ENCODE measurements at places on chromosomes 12 and 14.

DNA sequence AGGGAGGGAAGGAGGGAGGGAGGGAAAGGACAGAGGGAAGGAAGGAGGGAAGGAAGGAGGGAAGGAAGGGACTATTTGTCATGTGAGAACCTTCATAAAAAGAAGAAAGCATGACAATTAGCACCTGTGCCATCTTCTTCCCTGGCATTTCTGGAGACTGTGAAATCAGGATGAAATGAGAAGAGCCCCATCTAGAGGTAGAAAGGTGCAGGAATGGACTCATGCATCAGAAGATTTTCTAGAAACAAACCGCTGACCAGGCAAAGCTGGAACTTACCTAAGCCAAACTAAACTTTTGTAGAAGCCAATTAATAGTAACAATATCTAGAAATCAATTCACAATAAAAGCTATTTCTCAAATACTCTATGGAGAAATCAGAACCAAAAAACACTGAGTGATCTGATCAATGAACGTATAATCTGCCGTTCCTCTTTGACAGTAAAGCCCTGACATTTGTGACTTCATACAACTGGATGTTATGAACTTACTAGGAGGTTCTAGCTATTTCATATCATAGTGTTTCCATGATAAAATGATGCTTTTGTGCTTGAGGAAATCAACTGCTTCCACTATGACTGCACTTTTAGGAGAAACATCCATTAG, 24.4 kb upstream of the CRACR2A start:
- DNase-seq: no peak

- no peak for DNase-seq
Observed at GRCh38 chr14:50023671-50024490, 92.5 kb downstream of the VCPKMT start.

DNA sequence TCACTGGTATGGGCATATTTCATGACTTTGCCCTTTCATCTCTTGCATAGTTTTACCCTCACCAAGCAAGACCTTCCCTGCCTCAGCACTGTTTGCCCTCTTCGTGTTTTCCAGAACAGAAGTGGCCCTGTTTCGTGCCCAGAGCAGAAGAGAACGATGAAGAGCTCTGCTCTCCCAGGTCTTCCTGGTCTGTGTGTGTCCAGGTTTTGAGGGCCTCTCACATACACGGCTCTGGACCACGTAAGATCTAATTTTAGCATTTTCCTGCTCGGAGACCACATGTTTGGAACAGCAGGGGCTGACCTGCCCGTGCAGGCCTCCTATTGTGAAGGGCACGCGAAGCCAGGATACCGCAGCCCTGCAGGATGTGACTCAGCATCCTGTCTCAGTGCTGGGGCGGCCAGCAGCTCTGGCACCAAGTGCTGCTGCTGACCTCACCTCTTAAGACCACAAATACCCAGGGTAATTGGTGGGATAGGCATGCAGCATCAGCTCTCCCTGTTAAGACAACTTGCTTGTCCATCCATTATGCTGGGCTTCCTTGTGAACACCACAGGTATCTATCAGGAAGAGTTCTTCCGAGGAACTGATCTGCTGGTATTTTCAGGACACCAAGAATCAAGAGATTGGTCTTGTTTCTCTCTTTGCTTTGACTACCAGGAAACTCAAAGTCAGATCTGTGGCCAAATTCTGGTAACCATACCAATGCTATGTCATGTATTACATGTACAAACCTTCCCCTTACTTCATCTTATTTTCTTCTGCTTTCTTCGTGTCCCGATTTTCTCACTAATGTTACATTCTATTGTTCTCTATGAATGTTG, 19.0 kb downstream of the SSH1 start:
- DNase-seq: peak; percentile 43

- DNase-seq: no peak
Observed at GRCh38 chr12:51389302-51389999, 1.8 kb downstream of the GALNT6 start.

- no peak for DNase-seq
Observed at GRCh38 chr12:6276956-6277620, 33.4 kb upstream of the PLEKHG6 start.

DNA sequence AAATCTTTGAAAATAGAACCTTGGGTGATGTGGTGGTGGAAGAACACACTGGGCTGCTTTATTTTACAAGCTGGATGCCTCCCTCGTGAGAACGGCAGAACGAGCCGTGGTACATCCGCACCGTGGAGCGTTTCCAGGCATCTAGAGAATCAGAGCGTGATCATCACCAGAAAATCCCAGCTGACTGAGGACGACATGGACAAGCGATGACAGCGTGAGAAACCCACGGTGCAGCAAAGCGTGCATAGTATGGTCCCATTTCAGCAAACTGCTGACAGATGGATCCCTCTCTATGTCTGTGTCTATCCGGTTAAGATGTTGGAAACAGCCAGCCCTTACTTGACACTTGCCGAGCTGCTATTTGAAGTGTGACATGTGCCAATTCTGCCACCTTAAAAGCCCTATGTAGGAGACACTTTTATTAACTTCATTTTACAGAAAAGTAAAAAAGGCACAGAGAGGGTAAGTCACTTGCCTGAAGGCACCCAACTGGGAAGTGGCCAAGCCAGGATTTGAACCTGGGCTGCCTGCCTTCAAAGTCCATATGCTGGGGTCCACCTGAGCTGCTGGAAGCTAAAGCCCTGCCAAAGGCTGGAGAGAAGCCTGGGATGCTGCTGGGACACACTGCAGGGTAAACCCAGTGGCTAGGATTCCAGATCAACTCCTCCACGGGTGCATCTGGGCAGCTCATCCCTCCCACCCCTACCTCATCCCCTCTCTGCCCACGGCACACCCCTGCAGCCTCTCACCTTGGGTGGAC, 14.9 kb downstream of the SCARB1 start:
- DNase-seq: no peak

DNA sequence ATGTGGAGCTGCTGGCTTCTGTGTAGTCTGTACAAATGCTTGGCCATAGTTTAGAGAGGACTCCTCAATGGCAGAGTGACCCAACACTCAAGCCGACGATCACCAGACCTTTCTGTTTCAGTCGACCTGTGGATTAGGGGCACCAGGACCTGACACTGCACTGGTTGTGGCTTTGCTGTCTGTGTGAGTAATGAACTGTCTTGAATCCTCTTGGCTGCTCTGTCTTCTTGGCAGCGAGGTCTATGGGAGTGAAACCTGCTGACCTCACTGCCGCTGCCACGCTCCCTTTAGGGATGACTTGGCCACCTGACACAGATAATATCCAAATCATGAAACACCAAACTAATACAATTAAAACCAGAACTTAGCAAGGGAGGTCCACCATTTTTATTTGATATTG, 83.5 kb upstream of the C14orf180 start:
- DNase-seq: no peak

DNA sequence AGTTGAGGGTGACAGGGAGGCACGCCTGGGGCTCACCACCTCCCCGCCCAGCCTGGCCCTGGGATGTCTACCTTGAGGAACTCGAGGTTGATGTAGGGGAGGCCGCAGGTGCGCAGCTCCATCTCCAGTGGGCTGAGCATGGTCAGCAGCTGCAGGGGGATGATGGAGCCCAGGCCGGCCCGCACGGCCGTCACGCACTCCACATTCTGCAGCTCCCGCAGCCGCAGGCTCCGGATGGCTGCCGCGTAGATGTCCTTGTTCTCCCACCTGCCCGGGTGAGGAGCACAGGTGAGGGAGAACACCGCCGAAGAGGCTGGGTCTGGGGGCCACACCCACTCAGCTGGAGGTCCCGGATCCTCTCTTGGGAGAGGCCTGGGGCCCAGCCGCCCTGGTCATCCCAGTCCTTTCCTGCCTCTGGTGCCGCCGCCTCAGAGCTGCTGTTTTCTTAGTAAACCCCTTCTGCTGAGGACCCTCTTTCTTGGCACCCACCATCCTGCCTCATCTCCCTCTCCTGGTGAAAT, 38.2 kb downstream of the TRAFD1 start:
- DNase-seq: no peak

GRCh38 chr12:27161458-27162228, 79.3 kb upstream of the C12orf71 start:
- no peak for DNase-seq

DNA sequence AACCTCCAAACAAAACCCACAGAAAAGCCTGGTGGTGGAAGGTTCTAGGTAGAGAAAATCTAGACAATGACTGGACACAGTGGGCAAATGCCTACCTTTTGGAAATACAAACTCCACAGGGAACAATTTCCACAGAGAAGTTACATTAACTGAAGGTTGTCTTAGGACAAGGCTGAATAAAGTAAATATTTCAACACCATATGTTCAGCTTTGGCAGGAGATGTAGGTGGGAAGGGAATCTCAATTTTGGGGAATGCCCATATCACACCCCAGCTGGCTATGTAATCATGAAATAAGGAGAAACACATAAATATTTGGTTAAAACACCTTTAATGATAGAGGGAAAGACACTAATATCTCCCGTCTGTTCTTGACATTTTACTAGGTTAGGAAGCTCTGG, 5.4 kb downstream of the SALL2 start:
- no peak for DNase-seq

- DNase-seq: peak; percentile 15
Observed at GRCh38 chr12:71415336-71416231, 24.0 kb upstream of the LGR5 start.

GRCh38 chr12:16148938-16149337, 128.5 kb downstream of the SLC15A5 start:
- no peak for DNase-seq

GRCh38 chr14:31945074-31945613, 132.0 kb upstream of the ARHGAP5 start:
- DNase-seq: no peak

- no peak for DNase-seq
Observed at GRCh38 chr14:103313704-103314103, 20.3 kb upstream of the EIF5 start.

GRCh38 chr12:110636516-110636915, 22.6 kb downstream of the TCTN1 start:
- DNase-seq: no peak

DNA sequence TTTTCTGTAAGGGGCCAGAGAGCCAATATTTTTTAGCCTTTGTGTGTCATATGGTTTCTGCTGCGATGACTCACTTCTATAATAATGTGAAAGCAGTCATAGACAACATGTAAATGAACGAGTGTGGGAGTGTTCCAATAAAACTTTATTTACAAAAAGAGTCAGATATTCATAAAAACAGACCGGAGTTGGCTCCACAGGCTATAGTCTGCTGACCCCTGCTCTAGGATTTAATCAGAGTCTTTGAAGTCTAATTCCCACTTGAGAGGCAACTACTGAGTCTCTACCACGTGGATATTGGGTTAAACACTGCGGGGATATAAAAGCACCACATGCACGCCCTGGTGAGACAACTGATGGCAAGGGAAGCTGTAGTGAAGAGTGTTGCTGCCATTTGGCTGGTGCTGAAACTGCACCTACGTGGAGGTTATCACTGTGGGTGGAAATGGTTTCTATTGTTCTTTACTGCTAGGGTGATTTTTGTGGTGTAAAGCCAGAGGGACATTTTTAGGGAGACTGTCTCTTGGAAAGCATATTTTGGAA, 3.6 kb upstream of the NINJ2 start:
- no peak for DNase-seq

GRCh38 chr12:109982210-109982609, 14.0 kb downstream of the GIT2 start:
- no peak for DNase-seq

DNA sequence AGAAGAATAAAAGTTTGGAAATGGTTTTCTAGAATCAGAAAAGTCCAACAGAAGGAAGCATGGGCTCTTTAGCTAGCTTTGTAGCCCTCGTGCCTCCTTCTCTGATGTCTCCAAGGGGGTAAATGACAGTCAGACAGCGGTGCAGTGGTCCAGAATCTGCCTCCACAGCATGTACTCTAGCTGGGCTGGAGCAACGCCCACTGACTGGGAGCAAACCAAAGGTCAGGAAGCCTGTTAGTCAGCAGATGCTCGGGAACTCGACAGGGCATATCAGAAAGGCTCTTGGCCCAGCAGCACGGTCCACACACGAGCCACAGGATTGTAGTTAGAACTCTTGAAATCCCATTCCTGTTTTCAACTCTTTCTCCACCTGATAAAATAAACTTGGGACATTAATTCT, 164.3 kb downstream of the GRIN2B start:
- DNase-seq: no peak

DNA sequence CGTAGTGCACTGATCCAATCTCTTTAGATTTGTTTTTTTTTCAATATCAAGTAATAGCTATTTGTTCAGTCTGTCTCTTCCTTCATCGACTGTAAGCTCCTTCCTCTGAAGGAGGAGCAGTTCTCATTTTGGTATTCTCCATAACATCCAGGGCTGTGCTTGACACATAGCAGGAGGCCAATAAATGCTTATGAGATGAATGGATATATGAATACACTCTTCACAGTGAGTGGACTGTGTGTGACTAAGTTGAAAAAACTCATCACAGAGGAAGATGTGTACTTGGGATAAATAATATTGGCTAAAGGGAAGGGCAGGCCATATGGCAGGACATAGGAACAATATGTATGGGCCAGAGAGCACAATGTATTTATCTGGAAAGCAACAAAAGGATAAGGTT, 205.3 kb upstream of the PRICKLE1 start:
- no peak for DNase-seq

GRCh38 chr14:105072381-105072861, 7.2 kb upstream of the GPR132 start:
- no peak for DNase-seq

DNA sequence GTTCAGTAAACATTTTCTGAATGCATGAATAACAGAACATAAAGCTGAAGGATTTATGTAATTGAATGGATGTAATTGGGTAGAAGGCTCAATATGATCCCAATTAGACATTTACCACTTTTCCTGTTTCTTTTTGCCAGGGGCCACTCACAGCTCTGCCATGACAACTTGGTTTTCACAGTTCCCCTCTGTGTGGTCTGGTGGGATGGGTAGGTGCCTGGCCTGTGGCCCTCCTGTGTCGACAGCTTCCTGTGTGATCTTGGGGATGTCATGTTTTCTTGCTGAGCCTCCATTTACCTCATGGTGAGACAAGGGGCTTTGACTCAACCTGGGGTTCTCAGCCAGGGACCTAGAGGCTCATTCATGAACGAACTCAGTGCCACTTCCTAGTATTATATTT, 12.6 kb upstream of the SERPINA10 start:
- no peak for DNase-seq

Data from activated T-cell treated with anti-CD3 and anti-CD28 coated beads for 4 hours (primary cell).